ENCODE measurements at places on chromosomes 3 and 15.
A peak's percentile ranks its signal among the peaks of the same experiment; 100 is the strongest.

DNA sequence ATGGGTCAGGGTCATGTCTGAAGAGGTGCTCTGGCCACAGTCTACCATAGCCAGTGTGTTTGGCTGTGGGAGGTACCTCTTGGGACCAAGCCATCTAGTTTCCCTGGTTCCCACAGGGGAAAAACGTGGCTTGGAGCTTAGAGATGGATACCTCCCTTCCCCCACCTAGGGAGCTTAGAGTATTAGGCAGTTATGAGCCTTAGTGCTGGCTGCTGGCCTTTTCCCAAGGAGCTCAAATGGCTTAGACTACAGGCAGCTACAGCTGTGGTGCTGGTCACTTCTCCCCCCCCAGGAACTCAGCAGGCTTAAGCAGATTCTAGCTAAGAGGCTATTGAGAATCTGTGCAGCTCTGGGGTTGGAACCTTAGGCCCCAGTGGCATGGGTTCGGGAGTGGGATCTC is 591.2 kb downstream of the NSUN3 start:
- no peak for DNase-seq

- peak; percentile 36 for DNase-seq
Measured at GRCh38 chr3:184815046-184815930, 3.3 kb downstream of the VPS8 start.

DNA sequence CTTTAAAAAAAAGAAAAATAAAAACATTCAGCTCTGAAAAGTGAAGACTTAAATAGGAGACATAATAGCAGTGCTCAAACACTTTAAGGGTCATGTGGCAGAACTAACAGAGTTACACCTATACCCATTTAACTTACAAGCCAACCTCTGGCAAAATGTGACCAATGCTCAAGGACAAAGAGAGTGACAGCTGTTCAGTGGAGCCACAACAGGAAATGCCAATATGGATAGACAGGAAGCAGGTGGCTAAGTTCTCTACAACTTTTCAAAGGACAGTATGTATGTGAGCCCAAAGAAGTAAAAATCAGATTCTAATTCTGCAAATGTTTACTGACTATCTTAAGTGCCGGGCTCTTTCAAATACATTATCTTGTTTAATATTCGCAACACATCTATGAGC is 3.4 kb downstream of the TMCC1 start:
- no peak for DNase-seq

- DNase-seq = no peak
Measured at GRCh38 chr15:65778269-65778668, 13.8 kb downstream of the DENND4A start.

DNA sequence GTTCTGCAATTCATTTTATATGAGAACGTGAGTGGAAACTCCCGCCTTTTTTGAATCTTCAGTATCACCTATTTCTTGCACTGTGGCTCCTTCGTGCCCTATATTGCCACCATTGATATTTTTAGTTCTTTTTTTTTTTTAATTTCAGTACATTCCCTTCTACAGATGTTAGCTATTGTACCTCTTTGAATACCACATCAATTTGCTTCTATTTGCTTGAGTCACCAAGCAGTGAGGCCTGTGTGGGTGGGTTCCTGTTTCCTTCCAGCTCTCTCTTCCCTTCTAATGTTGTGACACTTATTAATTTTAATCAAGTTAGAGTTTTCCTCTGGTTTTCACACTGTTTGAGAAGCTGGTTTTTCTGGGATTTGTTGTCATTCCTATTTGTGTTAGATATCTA is 8.7 kb downstream of the HACD2 start:
- DNase-seq = no peak

DNA sequence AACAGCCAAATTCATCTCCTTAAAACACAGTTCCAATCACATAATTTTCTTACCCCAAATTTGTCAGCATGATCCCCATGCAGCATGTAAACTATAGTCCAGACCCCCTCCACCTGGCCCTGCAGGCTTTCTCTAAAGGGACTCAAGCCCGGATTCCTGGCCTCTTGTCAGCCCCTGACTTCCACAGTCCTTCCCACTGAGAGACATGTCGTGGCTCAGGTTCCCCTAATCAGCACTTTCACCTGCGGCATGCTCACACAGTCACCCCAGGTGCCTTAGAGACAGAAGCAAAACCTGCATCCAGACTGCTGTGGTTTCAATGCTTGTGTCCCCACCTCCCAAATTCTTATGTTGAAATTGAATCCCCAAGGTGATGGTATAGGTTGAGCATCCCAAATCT is 372.7 kb upstream of the ATP10A start:
- no peak for DNase-seq

- DNase-seq = no peak
Measured at GRCh38 chr15:34161329-34161963, 48.5 kb downstream of the KATNBL1 start.

DNA sequence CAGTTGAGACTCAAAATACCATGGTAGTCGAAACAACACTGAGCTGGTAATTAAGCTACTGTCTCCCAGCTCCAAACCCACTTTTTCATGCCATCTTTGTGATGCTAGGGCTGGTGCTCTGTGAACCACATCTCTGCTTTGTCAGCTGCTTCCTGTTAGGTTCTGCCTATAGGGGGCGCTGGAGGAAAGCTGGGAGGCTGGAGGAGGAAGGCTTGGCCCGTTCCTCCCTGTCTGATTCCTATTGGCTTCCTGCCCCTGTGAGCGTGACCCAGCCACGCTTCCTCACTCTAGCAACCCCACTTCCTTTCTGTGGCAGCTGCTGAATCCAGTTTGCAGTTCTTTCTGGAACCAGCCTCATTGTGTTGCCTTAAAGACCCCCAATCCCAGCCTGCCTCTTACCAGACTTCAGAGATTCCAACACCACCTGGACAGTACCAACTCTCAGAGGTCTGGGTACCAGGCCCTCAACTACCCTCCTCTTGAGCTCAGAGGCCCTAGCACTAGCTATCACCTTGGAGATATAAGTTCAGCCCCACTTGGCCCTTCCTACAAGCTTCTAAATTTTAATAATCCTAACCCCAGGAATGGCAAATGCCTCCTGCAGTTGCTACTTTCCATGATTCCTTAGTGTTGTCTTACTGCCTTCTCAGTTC is 120.9 kb downstream of the ERC2 start:
- no peak for DNase-seq

DNA sequence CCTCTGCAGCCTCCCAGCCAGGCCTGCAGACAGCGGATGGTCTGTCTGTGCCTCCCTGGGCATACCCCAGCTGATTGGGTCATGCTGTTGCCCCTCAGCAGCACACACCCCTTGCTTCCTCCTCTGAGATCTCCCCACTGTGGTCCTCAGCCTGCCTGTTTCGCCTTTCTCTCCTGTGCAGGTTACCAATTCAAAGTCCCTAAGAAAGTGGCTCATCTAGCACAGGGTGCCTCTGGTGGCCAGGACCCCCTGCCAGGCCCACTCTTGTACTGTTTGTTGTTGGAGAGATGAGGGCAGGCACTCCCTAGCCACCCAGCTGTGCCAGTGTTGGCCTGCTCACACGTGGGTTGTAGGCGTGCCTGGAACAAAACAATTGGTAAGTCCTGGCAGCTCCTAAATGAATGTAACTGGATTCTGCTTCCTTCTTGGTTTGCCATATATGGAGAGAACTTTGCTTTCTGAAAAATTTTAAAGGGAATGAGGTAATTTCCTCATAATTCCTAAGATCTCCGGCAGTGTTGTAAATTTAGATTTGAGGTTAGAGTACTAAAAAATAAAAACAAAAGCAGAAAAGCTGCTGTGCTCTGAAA is 213.2 kb upstream of the IL12A start:
- no peak for DNase-seq

GRCh38 chr3:60079076-60079475 is 1029.3 kb upstream of the CFAP20DC start:
- DNase-seq = peak; percentile 43

DNA sequence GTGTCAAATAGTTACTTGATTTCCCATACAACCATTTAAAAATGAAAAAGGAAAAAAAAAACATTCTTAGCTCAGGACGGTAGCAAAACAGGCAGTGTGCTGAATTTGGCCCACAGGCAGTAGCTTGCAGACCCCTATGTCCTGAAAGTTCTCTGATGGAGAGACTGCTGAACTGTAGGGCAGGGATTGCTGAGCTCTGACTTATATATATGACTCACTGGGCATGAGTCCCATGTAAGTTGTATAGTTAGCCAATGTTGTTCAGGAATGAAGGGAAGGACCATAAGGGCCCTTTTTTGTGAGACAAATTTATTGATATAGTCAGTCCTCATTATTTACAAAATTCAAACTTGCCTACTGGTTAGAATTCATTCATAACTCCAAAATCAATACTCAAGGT is 36.9 kb upstream of the FRMD4B start:
- DNase-seq = no peak

DNA sequence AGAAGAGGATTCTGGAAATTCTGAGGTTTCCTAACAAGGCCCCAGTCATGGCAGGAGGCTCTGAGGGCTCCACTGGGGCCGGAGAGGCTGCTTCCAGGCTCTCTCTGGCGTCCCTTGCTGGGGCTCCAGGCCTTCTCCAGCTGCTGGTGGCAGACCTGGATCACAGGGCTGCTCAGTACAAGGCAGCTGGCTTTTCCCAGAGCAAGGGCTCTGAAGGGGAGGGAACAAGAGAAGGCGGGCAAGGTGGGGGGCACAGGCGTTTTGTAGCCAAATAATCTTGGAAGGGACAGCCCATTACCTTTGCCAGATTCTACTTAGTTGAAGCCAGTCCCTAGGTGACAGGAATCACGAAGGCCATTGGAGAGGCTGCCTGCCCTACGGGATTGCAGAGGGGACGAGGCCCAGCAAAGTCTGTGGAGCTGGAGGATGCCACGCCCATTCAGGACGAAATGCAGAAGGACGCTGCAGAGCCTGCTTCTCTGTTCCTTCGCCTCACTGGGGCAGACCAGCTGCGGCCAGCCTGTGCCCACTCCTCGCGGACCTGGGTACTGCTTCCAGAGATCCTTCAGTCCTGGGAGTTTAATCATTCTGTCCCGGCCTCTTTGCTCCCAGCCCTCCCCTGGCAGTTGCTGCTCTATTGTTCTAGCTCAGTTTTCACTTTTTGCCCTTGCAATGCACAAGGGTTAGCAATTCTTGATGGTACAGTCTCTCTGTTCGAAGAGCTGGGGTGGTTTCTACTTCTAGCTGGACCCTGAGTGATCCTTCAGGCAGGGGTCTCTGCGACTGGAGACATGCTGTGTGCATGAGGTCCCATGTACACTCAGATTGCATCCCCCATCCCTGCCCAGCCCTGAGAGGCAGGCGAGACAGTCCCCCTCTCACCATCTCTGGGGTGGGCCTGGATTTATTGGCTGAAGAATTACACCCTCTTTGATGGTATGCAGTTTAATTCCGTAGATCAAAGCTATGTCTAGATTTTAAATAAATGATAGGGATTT is 149.3 kb upstream of the MEF2A start:
- DNase-seq = no peak

- DNase-seq = no peak
Measured at GRCh38 chr3:139710212-139710611, 32.4 kb upstream of the NMNAT3 start.

GRCh38 chr3:150870406-150870805 is 34.8 kb downstream of the MINDY4B start:
- no peak for DNase-seq

GRCh38 chr15:71747128-71748083 is 62.9 kb upstream of the NR2E3 start:
- DNase-seq = no peak

GRCh38 chr3:96863129-96863740 is 48.8 kb downstream of the EPHA6 start:
- DNase-seq = no peak
